ENCODE measurements at places on chromosomes 7 and 10. TPM values are rescaled to one million over a fixed set of nuclear protein-coding genes. Genes with fewer than 3 reads are reported as not detected.

PLCE1 gene
- polyA plus RNA-seq: 2.2 TPM

AFAP1L2 gene
- polyA plus RNA-seq: 0.22 TPM

BICC1 gene
- 5.1 TPM for polyA plus RNA-seq

PGAM2 gene
- polyA plus RNA-seq: not detected

AP3M1 gene
- polyA plus RNA-seq: 21.6 TPM

NPC1L1 gene
- 0.03 TPM for polyA plus RNA-seq

C10orf53 gene
- not detected for polyA plus RNA-seq

RARRES2 gene
- 1.4 TPM for polyA plus RNA-seq

TSPAN12 gene
- polyA plus RNA-seq: 0.42 TPM

PPP1R3C gene
- polyA plus RNA-seq: 17.4 TPM

NUTM2E gene
- polyA plus RNA-seq: not detected

PIK3AP1 gene
- polyA plus RNA-seq: 0.14 TPM

SLC16A12 gene
- 1.4 TPM for polyA plus RNA-seq

SPRN gene
- 2.4 TPM for polyA plus RNA-seq

TBL2 gene
- polyA plus RNA-seq: 61.8 TPM

NME8 gene
- polyA plus RNA-seq: not detected

SPDYE16 gene
- not detected for polyA plus RNA-seq

PSMG3 gene
- 54.1 TPM for polyA plus RNA-seq

C10orf67 gene
- polyA plus RNA-seq: 0.14 TPM

HKDC1 gene
- 0.07 TPM for polyA plus RNA-seq

EEPD1 gene
- polyA plus RNA-seq: 15.2 TPM

ATRNL1 gene
- 0.13 TPM for polyA plus RNA-seq

LIPF gene
- polyA plus RNA-seq: not detected

Data from IMR-90 (cell line).